ELR (cell line): ENCODE measurements at places on chromosomes 5 and 9.
A peak's percentile ranks its signal among the peaks of the same experiment; 100 is the strongest.

DNA sequence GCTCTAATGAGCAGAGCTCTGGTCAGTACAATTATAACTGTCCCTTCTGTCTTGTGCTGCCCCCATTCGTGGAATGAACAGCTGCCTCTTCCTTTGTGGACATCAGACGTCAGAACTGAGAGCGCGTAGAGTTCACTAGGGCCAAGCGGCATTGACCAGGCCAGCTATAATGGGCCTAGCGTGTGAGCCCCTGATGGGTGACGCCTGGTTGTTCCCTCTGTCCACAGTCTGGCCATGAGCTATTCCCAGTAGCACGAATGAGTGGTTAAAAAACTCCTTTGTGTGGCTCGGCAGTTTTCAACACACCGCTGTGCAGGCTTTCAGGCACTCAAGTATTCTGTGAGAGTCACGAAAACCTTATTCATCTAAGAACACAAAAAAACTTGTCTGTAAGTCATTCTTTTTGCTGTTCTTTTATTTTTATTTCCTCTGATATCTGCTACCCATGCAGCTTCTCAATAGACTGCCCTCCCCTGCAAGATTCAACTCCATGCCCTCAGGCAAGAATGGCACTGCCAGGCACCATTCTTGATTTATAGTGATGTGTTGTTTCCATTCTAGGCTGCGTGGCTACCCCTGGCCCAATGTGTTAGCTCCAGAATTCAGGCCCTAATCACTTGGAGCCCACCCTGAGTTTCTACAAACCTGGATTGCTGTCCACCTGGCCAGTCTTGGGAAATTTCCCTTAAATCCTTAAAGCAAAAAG, 52.5 kb downstream of the ANKDD1B start:
- no peak for DNase-seq

DNA sequence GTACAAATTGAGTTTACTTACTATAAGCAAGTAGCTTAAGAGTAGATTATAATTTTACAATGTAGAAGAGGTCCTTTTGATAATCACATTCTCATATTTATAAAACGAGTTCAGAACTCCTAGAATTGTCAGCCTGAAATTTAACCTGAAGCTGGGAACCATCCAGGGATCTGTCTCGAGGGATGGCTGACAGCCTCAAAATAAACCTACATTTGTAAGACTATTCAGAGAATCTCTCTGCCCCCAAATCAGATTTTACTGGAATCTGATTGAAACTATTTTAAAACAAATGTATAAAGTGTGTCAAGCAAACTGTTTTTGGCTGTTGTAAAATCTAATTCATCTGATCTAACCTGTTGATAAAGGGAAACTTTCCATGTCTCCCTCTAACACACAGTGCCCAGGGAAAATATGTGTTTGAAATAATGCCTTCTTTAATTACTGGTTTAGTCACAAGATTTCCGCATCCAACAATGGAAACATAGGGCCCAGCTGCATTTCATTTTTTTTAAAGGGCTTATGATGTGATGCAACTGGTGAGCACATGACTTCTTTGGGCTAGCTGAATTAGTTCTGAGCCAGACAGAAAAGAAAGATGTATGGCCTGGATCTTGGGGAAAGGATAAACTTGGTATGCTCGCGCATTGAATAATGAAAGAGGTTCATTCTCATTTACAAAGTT, 30.3 kb downstream of the SLC25A46 start:
- DNase-seq: no peak

DNA sequence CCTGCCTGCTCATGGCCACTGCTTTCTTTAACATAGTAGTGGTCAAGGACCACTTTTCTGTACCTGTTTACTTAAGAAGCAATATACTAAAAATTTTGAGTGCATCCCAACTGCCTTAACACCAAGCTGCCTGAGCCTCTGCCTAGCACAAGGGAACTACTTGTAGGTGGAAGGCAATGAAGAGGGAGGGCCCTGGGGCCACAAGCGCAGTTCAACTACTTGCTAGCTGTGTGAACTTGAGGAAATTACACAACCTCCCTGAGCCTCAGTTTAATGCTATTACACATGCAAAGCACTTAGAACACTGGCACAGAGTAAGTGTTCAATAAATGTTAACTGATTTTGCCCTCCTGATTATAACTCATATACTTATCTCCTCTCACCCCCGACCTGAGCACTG, 6.3 kb downstream of the ARL15 start:
- no peak for DNase-seq

DNA sequence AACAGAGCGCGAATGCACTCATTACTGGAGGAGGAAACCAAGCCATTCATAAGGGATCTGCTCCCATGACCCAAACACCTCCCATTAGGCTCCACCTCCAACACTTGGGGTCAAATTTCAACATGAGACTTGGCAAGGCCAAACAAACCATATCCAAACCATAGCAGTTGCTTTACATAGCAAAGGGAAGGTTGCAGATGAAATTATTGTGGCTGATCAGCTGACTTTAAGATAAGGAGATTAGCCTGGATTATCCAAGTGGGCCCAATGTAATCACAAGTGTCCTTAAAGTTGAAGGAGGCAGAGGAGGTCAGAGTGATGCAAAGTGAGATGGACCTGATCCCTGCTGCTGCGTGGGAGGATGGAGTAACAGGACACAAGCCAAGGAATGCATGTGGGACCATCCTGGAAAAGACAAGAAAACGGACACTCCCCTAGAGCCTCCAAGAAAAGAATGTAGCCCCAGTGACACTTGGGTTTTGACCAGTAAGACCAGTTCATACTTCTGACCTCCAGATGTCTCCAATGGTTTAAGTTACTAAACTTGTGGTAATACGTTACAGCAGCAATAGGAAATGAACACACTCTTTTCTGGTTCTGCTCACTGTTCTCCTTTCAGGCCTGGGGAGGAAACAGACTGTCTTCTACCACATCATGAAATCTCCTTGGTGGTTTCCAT, 167.3 kb downstream of the GNAQ start:
- DNase-seq: no peak

GRCh38 chr5:4212071-4212739, 616.6 kb downstream of the IRX1 start:
- no peak for DNase-seq

DNA sequence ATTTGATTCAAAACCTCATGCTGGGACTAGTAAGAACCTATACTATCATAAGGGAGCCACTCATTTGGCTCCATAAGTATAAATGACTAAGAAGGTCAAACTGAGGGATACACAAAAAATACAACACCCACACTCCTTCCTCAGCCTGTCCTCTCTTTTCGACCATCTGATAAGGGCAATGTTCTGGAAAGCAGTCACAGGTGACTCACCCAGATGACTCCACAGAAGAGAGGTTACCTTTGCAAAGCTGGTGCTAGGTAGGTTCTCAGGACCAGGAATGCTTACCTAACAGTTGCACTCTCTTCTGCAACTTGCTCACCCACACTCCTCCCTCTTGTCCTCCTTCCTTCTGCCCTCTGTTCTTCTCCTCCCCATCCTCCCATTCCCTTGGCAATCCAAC, 32.9 kb downstream of the LHFPL2 start:
- peak; percentile 60 for DNase-seq

DNA sequence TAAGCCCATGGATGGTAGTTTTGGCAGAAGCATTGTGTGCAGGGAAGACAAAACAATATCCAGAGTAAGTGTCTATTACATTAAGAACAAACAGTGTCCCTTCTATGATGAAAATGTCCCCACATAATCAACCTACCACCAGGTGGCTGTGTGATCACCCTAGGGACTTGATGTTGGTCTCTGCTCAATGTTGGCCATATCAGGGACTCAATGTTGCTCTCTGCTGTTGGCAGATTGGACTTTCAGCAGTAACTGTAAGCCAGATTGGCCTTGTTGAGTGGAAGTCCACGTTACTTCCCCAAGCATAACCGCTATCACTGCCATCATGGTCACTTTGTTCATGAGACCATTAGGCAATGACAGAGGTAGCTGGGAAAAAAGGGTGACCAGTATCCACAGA, 52.8 kb upstream of the PRSS3 start:
- DNase-seq: peak; percentile 56

DNA sequence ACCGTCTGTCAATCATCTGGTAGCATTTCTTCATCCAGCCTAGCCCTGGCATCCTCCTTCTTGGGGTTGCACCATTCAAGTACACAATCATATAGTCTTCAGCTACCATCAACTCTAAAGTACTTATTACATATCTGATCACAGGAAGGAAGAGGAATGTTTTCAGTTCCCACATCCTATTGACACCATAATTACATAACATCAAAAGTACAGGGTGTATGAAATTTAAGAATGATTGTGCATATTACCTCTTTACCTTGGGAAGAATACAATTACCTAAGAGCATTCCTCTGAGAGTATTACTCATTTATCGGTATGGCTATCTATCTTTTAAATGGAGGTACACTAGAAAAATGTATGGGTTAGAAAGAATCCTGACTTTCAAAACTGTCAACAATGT, 126.8 kb upstream of the PCA3 start:
- no peak for DNase-seq

DNA sequence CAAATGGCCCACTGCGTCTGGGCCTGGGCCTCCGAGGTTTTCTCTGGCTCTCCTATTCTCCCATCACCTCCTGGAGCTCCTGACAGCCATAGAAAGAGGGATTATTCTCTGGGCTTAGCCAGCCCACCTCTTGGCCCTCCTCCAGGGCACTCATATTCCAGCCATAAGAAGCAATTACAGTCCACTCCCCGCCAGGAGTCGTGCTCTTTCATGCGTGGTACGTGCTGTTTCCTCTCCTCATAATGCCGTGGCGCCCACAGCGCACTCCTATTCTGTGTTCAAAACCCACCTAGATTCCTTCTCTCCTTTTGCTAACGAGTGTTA, 240.8 kb upstream of the ZNF462 start:
- no peak for DNase-seq

DNA sequence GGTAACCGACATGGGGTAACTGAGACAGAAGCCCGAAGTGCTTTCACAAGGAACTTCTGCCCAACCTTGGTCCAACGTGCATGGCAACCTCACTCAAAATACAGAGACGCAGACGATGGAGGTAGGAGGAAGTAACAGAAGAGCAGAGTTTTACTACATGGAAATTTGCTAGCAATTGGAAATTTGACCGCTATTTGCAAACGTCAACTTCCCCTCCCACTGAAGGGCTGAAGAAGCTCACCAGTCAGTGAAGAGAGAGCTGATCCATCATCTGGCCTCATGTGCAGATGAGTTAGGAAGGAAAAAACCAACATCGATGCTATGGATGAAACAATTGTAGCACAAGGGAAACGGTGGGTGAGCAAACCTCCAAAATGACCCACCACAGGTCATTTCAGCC, 196.7 kb downstream of the RGS3 start:
- no peak for DNase-seq

DNA sequence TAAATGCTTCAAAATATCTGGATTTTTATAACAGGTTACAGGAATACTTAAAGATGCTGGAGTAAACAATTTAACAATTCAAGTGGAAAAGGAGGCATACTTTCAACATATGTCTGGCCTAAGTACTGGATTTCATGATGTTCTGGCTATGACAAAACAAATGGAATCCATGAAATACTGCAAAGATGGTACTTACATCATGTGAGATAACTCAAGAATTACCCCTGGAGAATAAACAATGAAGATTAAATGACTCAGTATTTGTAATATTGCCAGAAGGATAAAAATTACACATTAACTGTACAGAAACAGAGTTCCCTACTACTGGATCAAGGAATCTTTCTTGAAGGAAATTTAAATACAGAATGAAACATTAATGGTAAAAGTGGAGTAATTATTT, 35.6 kb downstream of the SLC30A5 start:
- peak; percentile 84 for DNase-seq

- peak; percentile 94 for DNase-seq
Measured at GRCh38 chr5:157602505-157602904, 26.9 kb upstream of the ADAM19 start.

DNA sequence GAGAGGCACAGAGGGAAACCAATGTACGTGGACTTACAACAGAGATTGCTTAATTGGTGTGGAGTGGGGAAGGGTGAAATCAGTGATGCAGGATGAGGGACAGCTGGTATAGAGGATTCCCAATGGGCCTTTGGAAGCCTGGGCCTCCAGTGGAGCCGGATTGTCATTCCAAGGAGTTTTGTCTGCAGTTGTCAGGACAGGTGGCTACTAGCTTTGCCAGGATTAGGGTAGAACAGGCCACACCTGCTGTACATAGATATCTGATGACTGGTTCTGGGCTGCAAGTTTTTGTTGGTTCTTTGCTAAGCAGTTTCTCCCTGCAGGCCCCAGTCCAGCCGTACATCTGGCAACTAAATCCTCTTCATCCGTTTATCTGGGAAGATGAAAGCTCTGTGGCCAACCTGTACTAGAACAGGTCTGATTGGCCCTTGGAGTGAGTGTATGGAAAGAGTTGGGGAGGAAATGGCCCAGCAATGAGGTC, 4.2 kb downstream of the SKP2 start:
- DNase-seq: no peak

DNA sequence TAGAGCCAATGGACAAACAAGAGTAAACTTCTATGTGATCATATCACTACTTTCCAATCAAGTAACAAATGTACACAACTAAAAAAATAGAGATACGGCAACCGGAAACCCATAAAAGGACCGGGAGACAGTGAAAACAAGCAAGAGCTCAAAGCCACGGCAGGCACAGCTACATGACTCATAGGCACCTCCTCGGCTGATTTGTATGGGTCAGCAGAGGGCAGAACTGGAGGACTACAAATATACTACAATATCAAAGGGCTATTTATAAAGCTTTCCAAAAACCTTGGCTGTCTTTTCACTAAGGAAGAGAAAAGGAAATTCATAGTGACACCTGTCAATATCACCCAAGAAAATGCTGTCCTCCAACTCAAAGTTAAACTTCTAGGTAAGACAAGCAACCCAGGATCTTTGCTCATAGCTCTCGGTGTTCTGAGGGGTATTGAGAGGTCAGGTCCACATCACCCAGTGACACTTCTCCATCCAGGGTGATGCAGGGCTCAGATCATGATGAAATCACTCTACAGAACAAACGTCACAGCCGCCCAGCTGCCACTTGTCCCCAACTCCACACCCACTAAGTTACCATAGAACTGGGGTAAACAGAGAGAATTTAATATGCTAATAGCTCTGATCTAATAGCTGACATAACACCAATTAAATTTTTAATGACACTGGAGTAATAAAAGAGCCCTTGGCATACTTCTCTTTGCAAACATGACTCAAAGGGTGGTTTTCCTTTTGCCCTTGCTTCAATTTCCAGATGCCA, 41.3 kb downstream of the PFDN1 start:
- peak; percentile 94 for DNase-seq

GRCh38 chr5:38193015-38193581, 65.3 kb upstream of the EGFLAM start:
- DNase-seq: peak; percentile 72
